ENCODE measurements at places on chromosomes 2 and 18.

- no peak for DNase-seq
Observed at GRCh38 chr18:54351186-54351585, 6.5 kb downstream of the STARD6 start.

GRCh38 chr2:178084273-178084672, 11.7 kb upstream of the PDE11A start:
- no peak for DNase-seq

GRCh38 chr18:53819174-53819573, 405.3 kb downstream of the MBD2 start:
- DNase-seq, result no peak

- no peak for DNase-seq
Observed at GRCh38 chr2:72081451-72081850, 66.2 kb downstream of the CYP26B1 start.

DNA sequence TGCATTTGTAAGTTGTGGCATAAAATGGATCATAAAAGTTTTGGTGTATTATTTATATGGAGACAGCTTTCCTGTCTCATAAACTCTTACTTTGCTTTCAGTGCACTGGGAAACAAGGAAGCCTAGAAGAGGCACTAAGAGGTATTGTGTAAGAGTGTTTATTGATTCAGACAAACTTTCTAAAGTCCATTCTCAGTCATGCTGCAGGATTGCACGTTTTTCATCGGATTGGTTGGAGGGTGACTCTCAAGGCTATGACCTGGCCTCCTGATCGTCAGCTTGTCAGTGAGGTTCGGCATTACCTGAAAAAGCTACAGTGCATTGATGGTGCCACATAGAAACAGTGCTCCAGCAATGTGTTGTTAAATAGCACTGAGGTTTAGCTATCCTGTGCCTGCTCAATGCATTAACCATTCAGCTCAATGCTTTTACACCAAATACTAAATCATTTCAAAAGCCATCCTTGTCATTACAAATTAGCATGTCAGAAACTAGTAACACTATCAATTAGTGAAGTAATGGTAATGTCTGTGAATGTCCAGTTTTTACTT, 545.5 kb downstream of the CBLN2 start:
- DNase-seq, result no peak

- no peak for DNase-seq
Observed at GRCh38 chr18:44579745-44580144, 100.9 kb upstream of the SETBP1 start.

- DNase-seq, result no peak
Observed at GRCh38 chr2:226888971-226889370, 53.1 kb downstream of the RHBDD1 start.

DNA sequence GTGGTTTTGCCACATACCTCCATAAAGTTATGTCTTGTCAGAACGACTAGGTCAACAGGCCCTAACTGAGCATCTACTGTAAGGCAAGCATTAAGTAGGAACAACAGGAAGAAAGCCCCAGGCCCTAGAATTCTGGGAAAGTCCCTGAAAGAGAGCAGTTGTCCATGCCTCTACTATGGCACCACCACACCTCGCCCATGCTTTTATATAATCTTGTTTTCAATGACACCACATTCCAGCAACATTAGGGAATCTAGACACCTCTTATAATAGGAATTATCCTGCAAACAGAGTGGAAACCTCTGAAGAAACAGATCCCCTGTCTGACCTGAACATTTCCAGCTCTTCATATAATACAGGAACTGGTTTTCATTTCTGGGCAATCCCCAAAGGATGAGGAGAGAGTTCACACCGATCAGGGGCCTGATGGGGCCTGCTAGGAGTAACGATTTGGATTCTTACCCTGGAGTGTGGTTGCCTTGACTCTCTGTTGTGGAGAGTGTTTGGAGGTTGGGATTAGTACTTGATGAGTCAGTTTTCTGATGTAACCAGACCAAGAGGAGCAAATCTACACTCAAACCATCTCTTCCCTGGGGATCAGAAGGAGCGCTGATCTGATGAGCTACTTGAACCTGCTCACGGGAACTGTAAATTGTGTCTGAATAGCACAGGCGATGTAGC, 31.9 kb upstream of the CEP68 start:
- peak; percentile 24 for DNase-seq

- peak; percentile 31 for DNase-seq
Observed at GRCh38 chr2:19826874-19827273, 74.9 kb downstream of the TTC32 start.

DNA sequence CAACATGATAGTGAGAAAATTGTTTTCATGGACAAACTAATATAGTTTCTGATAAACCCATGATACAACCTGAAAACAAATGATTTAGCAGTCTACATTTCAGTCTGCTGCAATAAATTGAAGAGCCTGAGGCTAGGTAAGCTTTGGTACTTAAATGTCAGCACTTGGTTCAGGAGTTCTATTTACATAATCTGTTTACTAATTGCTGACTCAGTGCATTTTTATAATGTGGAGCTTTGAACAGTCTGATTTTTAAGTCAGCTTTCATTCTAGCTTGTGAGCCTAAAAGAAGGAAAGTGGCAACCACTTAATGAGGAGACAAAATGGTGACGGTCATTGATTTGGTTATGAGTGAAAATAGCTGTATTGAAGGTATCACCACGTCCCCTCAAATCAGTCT, 488.6 kb downstream of the CPS1 start:
- no peak for DNase-seq

DNA sequence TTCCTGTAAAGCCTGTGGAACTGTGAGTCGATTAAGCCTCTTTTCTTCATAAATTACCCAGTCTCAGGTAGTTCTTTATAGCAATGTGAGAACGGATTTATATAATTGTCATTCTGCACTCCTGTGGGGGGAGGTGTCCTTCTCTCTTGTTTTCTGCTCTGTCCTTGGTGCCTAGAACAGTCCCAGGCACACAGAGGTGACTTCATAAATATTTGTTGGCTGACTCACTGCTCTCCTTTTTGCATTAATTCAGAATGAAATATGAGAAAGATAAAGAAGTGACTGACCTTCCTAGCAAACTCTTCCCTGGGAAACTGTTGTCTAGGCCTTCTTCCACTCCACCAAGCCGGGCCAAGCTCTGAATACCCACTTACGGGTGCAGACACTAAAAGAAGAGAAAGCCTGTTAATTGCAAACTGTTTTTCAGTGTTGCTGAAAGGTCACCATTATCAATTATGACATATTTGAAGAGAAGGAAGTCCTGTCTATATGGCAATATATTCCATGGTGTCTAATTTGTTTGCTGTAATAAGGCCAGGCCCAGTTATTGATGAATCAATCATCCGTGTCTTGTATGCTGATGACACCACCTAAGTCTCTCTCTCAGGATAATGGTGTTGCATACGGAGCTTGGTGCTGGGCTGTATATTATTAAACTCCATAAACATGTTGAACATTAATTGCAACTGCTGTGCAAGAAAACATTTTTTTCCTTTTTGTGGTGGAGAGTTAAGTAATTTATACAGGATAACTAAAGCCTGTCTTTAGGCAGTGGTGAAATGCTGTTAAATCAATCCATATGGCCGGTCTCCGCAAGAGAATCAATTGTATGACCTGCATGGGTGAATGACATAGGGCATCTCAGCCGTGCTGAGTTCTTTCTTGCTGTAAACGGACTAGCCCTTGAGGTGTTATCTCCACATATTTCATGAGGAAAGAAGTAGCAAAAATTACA, 567.5 kb downstream of the SLC4A3 start:
- no peak for DNase-seq

DNA sequence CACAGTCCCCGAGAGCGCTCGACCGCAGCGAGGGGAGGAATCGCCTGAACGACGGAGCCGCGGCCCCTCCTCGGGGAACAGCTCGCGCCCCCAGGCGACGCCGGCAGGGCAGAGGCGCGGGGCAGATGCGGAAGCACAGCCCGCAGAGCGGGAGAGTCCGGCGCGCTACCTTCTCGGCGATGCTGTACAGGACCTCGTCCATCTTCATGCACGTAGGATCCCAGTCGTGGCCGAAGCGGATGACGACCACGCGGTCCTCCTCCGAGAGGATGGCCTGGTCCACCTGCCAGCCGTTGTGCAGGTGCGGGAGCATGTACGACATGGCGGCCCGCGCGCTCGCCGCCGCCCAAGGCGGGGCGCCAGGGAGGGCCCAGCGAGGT, 302 bp downstream of the TXNL4A start:
- peak; percentile 84 for DNase-seq

DNA sequence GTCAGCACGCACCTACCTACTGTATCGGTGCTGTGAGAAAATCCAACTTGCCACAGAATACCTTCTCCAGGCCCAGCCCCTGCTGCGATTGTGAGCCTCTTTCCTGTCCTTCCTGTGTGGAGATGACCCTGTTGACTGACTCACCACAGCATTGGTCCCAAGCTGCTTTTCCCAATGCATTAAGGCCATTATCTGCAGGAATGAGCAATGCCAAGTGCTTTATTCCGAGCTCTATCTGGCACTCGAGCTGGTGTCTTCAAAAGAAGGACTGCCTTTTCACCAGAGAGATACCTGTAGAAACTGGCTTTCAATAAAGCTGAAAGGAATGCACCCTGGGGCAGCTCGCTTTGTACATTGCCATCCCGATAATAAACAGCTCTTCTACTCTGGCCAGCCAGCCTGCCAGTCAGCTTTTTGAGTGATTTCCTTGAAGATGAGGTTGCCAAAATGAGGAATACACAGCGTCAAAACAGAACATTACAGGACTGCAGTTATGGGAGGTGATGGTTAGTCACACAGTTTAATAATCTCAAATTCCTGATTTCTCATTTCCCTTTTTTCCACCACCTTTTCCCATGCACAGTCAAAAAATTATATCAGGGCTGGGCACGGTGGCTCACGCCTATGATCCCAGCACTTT, 8.3 kb upstream of the RNF103 start:
- no peak for DNase-seq

- DNase-seq, result no peak
Observed at GRCh38 chr2:132760971-132761370, 91.0 kb upstream of the LYPD1 start.

- DNase-seq, result no peak
Observed at GRCh38 chr2:168895771-168896170, 5.3 kb upstream of the G6PC2 start.

DNA sequence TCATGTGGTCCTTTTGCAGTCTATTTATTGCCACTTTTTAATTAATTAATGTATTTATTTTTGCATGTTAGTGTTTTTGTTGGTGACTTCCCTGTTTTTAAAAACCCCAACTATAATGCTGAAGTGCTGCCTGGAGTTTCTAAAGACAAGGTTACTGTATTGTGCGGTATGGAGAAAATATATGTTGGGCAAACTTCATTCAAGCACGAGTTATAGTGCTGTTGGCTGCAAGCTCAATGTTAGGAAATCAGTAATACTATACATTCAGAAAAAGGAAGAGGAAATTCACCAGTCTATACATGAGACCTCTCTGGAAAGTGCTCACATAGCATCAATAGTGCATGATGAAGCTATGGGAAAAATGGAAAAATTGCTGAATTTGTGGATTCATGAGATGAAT, 15.4 kb upstream of the RBMS1 start:
- no peak for DNase-seq

DNA sequence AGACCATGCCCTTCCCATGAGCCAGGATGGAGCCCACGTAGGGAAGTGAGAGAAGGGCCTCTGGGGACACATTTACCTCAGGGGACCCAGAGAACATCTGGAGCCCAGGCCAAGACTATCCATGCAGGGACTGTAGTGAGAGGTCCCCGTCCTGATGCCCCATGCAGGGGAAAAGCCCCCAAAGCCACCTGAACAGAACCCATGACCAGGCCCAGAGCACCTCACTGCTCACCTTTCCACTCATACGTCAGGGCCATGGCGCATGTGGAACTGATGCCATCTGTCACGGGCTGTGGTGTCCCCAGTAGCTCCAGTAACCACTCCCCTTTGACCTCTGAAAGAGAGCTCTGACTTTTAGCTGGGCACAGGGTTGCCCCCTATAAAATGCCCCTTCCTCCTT, 106.5 kb upstream of the TEX51 start:
- DNase-seq, result no peak

DNA sequence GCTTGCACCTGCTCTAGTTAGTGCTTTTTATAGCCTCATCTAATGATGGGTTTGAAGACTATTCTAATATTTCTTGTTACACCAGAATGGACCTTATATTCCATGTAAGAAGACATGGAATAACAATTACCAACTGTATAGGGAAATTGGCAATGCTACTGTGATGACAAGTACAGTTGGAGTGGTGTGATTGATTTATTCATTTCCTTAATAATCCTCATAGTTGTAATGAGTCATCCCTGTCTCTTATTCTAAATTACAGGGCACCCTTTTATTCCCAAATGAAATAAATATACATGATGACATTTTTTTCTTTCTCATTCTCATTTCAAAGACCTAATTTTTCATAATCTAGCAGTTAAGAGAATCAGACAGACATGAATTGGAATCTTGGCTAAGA, 18.3 kb upstream of the TLK1 start:
- DNase-seq, result no peak

GRCh38 chr2:138780446-138780880, 273 bp upstream of the NXPH2 start:
- DNase-seq, result no peak

- no peak for DNase-seq
Observed at GRCh38 chr18:6606411-6607085, 123.0 kb upstream of the ARHGAP28 start.

DNA sequence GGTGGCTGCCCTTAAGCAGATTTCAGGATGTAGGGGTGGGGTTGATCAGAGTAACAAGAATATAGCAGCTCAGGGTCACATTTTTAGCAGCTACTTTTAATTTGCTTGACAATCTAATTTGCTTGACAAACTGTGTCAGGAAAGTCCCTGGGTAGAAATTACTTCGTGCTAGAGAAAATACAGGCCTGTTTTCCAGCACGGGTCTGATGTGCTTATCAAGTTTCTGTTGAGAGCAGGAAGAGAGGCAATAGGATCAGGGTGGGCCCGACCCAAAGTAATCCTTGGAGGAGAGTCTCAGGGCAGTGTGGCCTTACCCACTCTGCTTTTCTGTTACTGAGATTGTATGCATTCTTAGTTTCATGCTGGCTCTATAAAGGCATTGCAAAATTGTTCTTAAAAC, 221.5 kb downstream of the TSN start:
- no peak for DNase-seq

GRCh38 chr2:133166031-133166430, 402.2 kb downstream of the NCKAP5 start:
- no peak for DNase-seq

DNA sequence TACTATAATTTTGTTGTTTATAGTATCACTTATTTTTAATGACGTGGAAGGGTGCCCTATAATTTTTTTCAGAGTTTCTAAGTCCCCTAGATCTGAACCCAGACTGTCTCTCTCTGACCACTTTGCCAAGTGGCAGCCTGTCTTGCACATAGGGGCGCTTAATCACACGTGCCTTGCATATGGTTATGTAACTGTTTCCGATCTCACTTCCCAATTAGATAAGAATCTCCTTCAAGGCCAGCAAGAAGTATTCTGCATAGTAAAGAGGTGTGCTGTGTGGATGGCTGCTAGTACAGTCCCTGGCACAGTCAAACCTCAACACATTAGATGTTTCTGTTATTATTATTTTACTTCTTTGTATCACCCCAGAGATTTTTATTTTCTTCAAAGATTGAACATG, 197.8 kb upstream of the SIX2 start:
- no peak for DNase-seq

GRCh38 chr2:28506112-28506910, 10.5 kb downstream of the PLB1 start:
- no peak for DNase-seq

GRCh38 chr2:67548317-67549201, 151.4 kb downstream of the ETAA1 start:
- DNase-seq, result no peak

GRCh38 chr2:32478889-32479620, 122.2 kb downstream of the BIRC6 start:
- DNase-seq, result no peak

Data from erythroblast (primary cell).